ENCODE measurements at places on chromosomes 16 and 17. TPM values are rescaled to one million over a fixed set of nuclear protein-coding genes. Genes with fewer than 3 reads are reported as not detected.

The MYH8 gene
- 0.96 TPM for total RNA-seq

The GPS2 gene
- total RNA-seq, result 98.3 TPM

DNA sequence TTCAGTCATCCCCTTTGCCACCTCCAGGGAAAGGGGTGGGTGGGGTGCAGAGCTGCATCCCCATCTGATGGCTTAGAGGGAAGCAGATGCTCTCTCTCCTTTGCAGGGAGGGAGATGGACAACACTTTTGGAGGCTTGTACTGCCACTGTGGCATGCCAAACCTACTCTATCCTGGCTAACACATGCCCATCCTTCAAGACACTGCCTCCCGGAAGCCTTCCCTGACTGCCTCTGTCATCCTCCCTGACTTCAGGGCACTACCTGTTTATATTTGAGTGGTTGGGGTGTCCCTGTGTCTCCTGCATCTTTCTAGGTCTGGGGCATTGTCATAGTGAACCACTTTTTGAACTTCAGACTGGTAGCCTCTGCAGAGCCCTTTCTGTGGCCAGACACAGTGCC, 202.3 kb downstream of the ZNF423 start:
- no peak for DNase-seq
- no peaks in the 10 kb centered on the region for H3K36me3 ChIP-seq
- peaks cover 30% of the 10 kb centered on the region for H3K4me1 ChIP-seq
- peak overlapping the region; percentile 52 for H3K4me3 ChIP-seq

DNA sequence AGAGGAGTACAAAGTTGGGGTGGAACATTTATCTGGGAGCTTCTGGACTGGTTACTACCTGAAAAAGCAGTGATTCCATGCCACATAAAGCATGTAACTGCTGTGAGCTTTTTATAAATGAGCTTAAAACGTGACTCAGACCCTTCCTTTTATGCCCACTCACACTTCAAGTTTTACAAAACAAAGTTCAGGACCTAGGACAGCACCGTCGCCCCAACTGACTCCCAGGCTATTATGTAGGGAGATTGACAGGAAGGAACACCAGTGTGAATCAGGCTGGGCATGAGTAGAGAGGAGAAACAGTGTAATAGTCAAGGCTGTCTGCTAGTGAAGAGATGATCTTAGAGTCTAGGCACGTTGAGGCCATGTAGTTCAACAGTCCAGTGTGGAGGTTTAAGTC, 91.6 kb upstream of the DNAH9 start:
- H3K4me3 ChIP-seq, result no peak overlapping the region
- no peaks in the 10 kb centered on the region for H3K36me3 ChIP-seq
- no peak overlapping the region for H3K27ac ChIP-seq
- H3K4me1 ChIP-seq, result peaks cover 4% of the 10 kb centered on the region

- H3K27me3 ChIP-seq, result peaks cover 10% of the 10 kb centered on the region
- peak; percentile 15 for DNase-seq
- peaks cover 3% of the 10 kb centered on the region for H3K36me3 ChIP-seq
These were observed 52.6 kb upstream of the ACSF3 start for GRCh38 chr16:89040861-89041570.

DNA sequence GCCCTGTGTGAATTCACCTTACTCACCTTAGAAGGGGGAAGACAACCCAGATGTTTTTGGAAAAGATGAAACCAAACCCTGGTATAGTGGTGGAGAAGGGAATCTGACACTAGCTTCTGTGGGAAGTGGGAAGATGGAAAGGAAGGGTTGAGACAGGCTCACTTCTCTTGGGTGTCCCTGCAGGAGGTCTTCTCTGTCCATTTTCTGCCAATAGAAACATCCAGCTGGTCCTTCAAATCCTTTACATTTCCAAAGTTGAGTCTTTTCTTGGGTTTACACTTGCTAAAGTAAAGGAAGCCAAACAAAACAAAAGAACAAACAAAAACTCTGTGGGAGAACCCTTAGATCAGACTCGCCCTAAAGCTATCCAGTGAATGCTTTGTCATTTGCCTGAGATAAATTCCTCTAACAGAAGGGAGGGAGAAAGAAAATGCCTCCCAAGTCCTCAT, 10.2 kb downstream of the HOXB1 start:
- H3K27me3 ChIP-seq, result peaks cover 20% of the 10 kb centered on the region
- no peak for DNase-seq
- no peaks in the 10 kb centered on the region for H3K36me3 ChIP-seq
- no peak overlapping the region for H3K4me3 ChIP-seq
- H3K27ac ChIP-seq, result no peak overlapping the region
- H3K4me1 ChIP-seq, result no peaks in the 10 kb centered on the region

- H3K27me3 ChIP-seq, result no peaks in the 10 kb centered on the region
- H3K4me3 ChIP-seq, result no peak overlapping the region
These were observed 31.5 kb downstream of the USP43 start for GRCh38 chr17:9676820-9677310.

DNA sequence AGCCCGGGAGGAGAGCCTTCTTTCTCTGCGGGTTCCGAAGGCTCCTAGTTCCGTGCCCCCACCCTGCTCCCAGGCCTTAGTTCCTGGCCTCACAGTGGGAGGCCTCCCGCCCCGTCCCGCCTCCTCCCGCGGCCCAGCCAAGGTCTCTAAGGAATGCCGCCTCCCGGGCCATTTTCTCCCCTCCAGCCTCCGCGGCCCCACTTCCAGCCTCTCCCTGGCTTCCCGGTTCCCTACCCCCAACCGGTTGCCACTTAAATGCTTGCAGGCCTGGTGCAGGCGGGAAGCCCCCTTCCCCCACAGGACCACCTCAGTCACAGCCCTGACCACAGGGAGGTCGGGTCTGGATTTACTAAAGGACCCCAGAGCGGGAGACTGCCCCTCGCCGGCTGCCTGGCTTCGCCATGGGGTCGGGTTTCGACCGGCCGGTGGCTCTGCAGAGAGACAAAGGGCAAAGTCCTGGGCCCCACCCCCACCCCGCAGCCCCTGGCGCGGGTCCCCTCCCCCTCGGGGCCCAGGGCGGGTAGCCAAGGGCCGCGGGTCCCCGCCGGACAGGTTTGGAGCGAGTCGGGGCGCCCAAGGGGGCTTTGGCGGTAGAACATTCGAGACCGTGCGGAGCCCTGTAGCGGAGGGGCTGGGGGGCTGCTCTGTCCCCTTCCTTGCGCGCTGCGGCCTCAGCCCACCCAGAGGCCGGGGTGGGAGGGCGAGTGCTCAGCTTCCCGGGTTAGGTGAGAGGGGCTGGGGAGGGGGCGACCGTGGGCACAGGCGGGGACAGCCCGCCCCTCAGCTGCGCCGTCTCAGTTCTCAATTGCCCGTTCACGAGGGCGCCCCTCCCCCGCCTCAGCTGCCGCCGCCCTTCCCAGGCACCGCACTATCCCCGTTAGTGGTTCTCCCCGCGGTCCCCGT, 16.4 kb downstream of the IGF2BP1 start:
- H3K4me1 ChIP-seq, result peaks cover 30% of the 10 kb centered on the region
- H3K27ac ChIP-seq, result peak overlapping the region; percentile 98
- DNase-seq, result peak; percentile 86
- H3K36me3 ChIP-seq, result no peaks in the 10 kb centered on the region
- peak overlapping the region; percentile 85 for H3K4me3 ChIP-seq

DNA sequence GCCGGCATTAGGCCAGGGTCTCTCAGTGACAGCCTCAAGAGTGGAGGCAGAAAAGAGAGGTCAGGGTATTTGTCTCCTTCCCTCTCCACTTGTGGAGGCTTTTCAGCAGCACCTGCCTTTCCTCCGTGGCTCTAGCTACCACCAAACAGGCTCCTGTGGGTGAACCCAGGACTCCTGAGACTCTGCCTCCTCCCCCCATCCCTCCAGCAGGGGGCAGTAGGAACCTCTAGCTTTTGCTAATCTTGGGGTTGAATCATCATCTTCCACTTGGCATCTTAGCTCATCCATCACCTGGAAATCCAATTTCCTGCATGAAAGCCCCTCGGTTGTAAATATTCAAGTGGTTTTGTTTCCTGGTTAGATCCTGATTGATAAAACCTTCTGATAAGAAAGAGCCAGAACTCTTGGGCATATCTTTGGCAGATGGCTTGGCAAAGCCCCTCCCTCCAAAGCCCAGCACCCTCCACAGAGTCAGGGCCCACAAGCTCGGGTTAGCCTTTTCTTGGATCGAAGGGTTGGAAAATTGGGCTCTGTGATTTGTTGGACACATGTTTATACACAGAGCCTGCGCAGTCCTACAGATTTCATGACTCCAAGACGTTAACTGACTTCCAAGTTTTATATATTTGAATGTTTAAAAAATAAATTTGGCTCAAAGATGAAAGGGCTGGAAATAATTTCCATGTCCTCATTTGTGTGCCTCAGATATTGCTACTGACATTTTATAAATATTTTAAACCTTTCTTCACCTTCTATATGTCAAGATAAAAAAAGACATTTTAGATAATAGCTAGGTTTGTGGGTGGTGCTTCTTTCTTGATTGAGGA, 322.1 kb downstream of the MAP2K4 start:
- no peaks in the 10 kb centered on the region for H3K36me3 ChIP-seq
- H3K4me1 ChIP-seq, result no peaks in the 10 kb centered on the region
- H3K4me3 ChIP-seq, result no peak overlapping the region
- no peak overlapping the region for H3K27ac ChIP-seq

All from glutamatergic neuron (in vitro differentiated cells).